H9 (cell line): ENCODE measurements at places on chromosomes 11 and 22. TPM values are rescaled to one million over a fixed set of nuclear protein-coding genes. Genes with fewer than 3 reads are reported as not detected.
A peak's percentile ranks its signal among the peaks of the same experiment; 100 is the strongest.

DNA sequence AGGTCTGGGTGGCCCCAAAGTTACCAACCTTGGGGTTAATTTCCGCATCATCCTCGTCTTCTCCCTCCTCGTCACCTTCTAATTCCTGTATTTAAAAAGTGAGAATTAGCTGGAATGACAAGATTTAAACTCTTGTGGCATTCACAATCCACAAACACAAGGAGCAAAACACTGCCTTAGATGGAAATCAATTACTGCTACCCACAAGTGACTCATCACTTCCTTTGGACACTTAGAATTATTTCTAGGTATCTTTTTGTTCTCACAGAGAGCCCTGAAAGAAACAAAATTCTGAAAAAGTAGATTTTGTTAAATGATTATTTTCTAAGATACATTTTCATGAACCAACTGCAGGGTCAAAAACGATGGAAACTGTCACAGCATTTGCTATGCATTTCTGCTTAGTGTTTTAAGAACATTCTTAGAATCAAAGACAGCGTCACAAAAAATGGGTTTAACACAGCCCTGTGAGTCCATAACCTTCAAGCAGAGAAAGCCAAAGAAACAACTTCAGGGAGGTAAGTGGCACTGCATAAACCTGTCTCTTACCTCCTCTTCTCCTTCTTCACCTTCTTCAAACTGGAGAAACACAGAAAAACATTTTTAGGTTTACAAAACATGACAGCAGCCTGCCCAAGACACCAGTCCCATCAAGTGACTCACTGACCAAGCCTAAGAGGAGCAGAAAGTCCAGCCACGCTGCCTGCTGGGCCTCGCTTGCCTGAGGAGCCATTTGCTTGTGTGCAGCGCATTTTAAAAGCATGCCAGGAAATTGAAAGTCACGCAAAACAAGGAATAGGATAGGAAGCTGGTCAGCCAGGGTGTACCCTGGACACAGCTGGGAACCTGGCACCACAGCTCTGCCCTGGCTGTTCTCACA lies 22.3 kb upstream of the PHLDA2 start:
- no peak overlapping the region for H3K4me3 ChIP-seq
- DNase-seq, result no peak
- peaks cover 68% of the 10 kb centered on the region for H3K36me3 ChIP-seq
- peaks cover 2% of the 10 kb centered on the region; the same call in 1 of the 2 replicates for H3K4me1 ChIP-seq
- H3K27ac ChIP-seq, result no peak overlapping the region

- H3K27ac ChIP-seq, result no peak overlapping the region
- peaks cover 19% of the 10 kb centered on the region for H3K27me3 ChIP-seq
- no peaks in the 10 kb centered on the region for H3K4me1 ChIP-seq
- peaks cover 5% of the 10 kb centered on the region for H3K36me3 ChIP-seq
- no peak overlapping the region for H3K4me3 ChIP-seq
Observed at GRCh38 chr22:29310065-29310862, 3.8 kb downstream of the GAS2L1 start.

DNA sequence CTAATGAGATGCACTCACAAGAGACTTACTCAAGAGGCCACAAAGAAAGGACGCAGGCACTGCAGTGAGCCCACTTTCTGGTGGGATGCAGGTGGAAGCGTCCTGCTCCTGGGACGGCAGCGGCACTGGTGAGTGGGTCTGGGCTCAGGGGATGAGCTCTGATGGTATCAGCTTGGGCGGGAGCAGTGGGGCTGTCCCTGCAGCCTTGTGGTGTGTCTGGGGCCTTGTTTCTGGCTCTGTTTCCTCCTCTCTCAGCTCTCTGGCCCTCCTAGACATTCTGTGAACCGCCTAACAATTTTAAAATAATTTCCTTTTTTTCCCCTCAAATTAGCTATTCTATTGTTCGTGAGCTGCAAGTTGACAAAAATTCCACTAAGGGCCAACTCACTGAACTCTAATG lies 8.8 kb upstream of the ST14 start:
- H3K27ac ChIP-seq, result no peak overlapping the region
- no peaks in the 10 kb centered on the region for H3K27me3 ChIP-seq
- H3K4me1 ChIP-seq, result no peaks in the 10 kb centered on the region; the same call in 1 of the 2 replicates
- H3K4me3 ChIP-seq, result no peak overlapping the region

DNA sequence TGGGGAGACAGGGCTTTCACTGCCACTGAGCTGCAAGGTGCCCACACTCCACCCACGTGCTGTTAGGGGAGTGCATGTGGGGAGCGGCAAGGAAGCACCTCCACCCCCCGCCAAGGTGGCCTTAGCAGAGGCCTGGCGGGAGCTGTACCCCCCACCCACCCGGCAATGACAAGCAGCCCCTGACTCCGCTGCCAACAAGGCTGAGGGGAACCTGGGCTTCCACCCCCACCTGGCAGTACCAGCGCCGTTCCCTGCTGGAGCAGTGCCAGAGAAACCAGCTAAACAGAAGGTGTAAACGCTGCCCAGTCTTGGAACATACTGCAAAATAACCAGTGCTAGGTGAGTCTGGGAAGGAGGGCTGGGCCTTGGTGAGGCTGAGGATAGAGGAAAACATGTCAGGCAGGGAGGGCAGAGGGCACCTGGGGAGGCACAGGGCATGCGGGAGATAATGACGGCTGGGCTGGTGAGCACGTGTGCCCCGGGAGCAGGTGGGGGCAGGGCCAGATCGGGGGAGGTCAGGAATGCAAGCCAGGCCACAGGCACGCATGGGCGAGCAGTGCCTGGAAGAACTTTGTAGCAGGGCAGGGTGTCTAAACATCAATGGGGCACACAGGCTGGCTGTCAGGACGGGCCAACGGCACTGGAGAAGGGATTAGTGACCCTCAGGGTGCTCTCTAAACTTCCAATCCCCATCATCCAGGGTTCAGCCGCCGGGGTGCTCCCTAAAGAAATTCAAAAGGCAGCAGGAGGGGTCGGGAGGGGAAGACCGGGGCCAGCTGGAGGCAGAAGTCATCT lies 6.6 kb downstream of the CERK start:
- H3K4me3 ChIP-seq, result peak overlapping the region; percentile 47
- peaks cover 9% of the 10 kb centered on the region; the same call in 1 of the 2 replicates for H3K4me1 ChIP-seq
- H3K27me3 ChIP-seq, result no peaks in the 10 kb centered on the region
- peak; percentile 54 for DNase-seq
- no peak overlapping the region for H3K27ac ChIP-seq
- H3K36me3 ChIP-seq, result peaks cover 6% of the 10 kb centered on the region

GRCh38 chr11:24496386-24496735 lies 492 bp upstream of the LUZP2 start:
- peak overlapping the region; percentile 93 for H3K4me3 ChIP-seq
- peaks cover 1% of the 10 kb centered on the region; the same call in 1 of the 2 replicates for H3K36me3 ChIP-seq
- no peak for DNase-seq

- H3K36me3 ChIP-seq, result no peaks in the 10 kb centered on the region
- no peaks in the 10 kb centered on the region; the same call in 1 of the 2 replicates for H3K27me3 ChIP-seq
- H3K27ac ChIP-seq, result no peak overlapping the region
- H3K4me3 ChIP-seq, result no peak overlapping the region
- H3K4me1 ChIP-seq, result peaks cover 3% of the 10 kb centered on the region; the same call in 1 of the 2 replicates
Observed at GRCh38 chr11:59255281-59255680, 42.6 kb upstream of the MPEG1 start.

DNA sequence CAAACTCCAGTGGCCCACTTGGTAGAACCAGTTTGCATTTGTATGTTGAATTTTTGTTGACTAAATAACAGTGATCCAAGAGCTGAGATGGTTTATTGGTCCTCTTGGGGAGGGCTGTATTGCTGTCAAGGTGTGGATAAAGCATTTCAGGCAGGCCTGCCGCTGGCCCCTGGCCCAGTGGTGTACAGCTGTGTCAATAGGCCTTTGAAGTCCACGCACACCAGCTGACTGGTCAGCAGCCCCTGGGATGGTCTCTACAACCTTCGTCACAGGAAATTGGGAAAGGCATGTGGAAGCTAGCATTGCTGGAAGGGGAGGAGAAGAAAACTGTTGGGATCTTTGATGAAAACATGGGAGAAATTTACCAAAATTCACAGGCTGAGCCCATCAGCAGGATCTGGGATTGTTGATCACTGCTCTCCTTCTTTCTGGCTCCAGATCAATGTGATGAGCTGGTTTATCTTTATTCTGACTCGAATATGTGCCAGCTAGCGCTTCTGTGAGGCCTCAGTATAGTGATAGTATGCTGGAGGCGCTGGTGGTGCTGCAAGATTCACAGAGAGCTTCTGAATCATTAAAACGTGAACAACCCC lies 12.5 kb upstream of the E2F8 start:
- no peaks in the 10 kb centered on the region for H3K4me1 ChIP-seq
- no peaks in the 10 kb centered on the region for H3K27me3 ChIP-seq
- no peak overlapping the region for H3K4me3 ChIP-seq
- peaks cover 3% of the 10 kb centered on the region; the same call in 1 of the 3 replicates for H3K36me3 ChIP-seq
- no peak overlapping the region for H3K27ac ChIP-seq

DNA sequence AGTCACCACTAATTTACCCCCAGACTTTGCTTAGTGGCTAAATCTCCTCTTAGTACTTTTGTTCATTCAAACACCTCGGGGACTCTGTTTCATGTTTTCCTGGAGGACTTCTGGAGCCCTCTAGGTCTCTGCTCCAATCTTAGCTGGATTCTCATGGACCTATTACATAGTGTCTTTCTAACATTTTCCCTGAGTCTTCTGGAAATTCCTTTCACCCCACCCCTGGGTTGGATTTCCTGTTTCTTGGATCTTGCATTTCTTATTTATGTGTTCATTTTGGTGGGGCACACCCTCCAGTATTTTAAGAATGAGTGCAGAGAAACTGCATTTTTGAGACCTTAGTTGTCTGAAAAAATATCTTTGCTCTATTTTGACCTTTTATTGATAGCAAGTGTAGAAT lies 220.1 kb downstream of the BLID start:
- H3K27me3 ChIP-seq, result no peaks in the 10 kb centered on the region
- no peaks in the 10 kb centered on the region for H3K4me1 ChIP-seq
- no peak overlapping the region for H3K27ac ChIP-seq
- H3K36me3 ChIP-seq, result no peaks in the 10 kb centered on the region
- no peak overlapping the region for H3K4me3 ChIP-seq

- no peaks in the 10 kb centered on the region for H3K36me3 ChIP-seq
- H3K27me3 ChIP-seq, result no peaks in the 10 kb centered on the region
- peaks cover 8% of the 10 kb centered on the region; the same call in 1 of the 2 replicates for H3K4me1 ChIP-seq
- DNase-seq, result no peak
Observed at GRCh38 chr22:29150701-29151100, 55.0 kb upstream of the EMID1 start.

DNA sequence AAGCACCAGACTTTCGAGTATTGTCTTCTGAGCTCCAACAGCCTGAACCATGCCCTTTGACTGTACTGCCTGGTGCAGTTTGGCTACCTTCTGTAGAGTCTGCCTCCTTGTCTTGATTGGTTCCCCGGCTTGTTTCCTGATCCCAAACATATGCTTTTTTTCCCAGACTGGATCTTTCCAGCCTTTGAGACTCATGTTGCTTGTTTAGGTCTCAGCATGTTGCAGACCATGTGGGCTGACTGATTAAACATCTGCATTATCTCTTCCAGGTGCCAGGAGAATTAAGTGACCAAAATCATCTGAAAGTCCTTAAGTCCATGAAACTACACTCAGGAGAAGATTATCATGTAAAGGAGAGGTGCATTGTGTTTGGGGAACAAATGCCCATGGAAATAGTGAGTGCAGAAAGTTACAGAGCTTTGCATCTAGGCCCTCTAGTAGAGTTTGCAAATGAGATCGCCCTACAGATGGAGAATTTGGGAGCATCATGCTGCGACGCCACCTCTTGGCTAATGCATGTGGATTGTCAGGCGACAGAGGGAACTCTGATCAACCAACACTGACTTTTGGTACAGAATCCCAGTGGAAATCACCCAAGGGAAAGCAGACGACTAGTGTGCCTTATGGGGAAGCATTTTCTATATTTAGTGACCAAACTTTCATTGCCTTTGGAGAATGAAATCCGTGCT lies 188.8 kb downstream of the BLID start:
- H3K4me1 ChIP-seq, result peaks cover 2% of the 10 kb centered on the region; the same call in 1 of the 2 replicates
- no peak for DNase-seq
- no peaks in the 10 kb centered on the region; the same call in 1 of the 2 replicates for H3K27me3 ChIP-seq

GRCh38 chr11:103378931-103379330 lies 269.7 kb downstream of the DYNC2H1 start:
- no peak for DNase-seq
- H3K27me3 ChIP-seq, result no peaks in the 10 kb centered on the region
- no peak overlapping the region for H3K27ac ChIP-seq
- peaks cover 20% of the 10 kb centered on the region for H3K36me3 ChIP-seq
- H3K4me1 ChIP-seq, result no peaks in the 10 kb centered on the region

- H3K27me3 ChIP-seq, result no peaks in the 10 kb centered on the region
- no peak overlapping the region for H3K4me3 ChIP-seq
Observed at GRCh38 chr22:47030143-47030661, 267.8 kb downstream of the TBC1D22A start.

GRCh38 chr11:72897506-72897905 lies 83.3 kb downstream of the ATG16L2 start:
- H3K4me3 ChIP-seq, result no peak overlapping the region
- no peaks in the 10 kb centered on the region for H3K27me3 ChIP-seq
- H3K36me3 ChIP-seq, result no peaks in the 10 kb centered on the region
- no peaks in the 10 kb centered on the region for H3K4me1 ChIP-seq
- DNase-seq, result no peak

- no peaks in the 10 kb centered on the region for H3K27me3 ChIP-seq
- no peak overlapping the region for H3K27ac ChIP-seq
- H3K36me3 ChIP-seq, result no peaks in the 10 kb centered on the region; the same call in 2 of the 3 replicates
Observed at GRCh38 chr11:20226933-20227332, 66.7 kb upstream of the DBX1 start.

DNA sequence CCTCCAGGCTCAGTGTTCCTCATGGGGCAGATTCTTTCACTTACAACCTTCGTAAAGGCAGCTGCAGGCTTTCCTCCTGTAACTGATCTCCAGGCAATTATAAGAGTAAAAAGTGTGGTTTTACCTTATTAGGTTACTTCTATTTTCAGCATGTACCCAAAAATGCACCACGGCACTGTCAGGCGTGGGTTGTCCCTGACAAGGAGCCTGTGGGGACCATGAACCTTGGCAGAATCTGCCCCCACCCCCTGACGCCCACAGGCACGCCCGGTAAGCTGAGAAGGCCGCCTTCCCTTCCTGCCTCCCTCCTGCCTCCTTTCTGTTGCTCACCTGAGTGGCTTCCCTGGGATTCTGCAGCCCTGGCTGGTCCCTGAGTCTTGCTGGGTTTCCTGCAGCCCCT lies 1383.3 kb downstream of the TBC1D22A start:
- H3K4me3 ChIP-seq, result no peak overlapping the region
- no peaks in the 10 kb centered on the region for H3K36me3 ChIP-seq
- H3K4me1 ChIP-seq, result peaks cover 5% of the 10 kb centered on the region; the same call in 1 of the 2 replicates
- H3K27me3 ChIP-seq, result no peaks in the 10 kb centered on the region

DNA sequence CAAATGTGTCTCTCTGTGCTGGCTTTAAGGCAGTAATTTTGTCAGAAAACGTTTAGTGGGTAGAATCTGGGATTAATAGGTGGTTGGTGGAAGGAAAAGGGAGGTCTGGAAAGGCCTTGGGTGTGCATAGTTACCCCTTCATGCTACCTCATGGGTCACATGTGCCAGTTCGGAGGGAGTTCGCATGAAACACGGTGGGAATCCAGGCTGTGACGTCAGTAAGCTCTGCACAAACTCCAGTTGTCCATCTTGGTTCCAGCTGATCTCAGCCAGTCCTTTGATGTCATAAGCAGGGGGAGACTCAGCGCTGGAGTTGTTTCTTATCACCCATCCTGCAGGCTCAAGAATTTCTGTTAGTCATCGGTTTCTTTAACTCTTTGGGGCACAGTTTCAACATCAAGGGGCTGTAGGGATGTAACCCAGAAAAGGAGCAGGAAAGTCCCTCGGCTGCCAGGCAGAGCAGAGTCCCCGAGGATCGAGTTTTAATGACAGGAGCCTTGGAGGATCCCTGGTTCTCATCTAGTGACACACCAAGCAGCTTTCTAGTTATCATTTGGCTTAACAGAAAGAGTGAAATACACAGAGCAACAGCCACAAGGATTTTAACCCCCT lies 28.9 kb downstream of the MOV10L1 start:
- no peaks in the 10 kb centered on the region for H3K4me1 ChIP-seq
- DNase-seq, result no peak
- H3K27me3 ChIP-seq, result no peaks in the 10 kb centered on the region
- no peaks in the 10 kb centered on the region for H3K36me3 ChIP-seq
- H3K27ac ChIP-seq, result no peak overlapping the region

CNIH2 gene
- 11.8 and 12.0 TPM in 2 replicates for total RNA-seq

KCNJ4 gene
- total RNA-seq, result 0.88 and 0.92 TPM in 2 replicates

FGF19 gene
- 7.4 and 7.7 TPM in 2 replicates for total RNA-seq

MS4A7 gene
- total RNA-seq, result not detected in 2 replicates
